ENCODE measurements at places on chromosomes 3 and 15.

GRCh38 chr3:194204042-194204987 is 68.4 kb downstream of the HES1 start:
- DNase-seq, result no peak

DNA sequence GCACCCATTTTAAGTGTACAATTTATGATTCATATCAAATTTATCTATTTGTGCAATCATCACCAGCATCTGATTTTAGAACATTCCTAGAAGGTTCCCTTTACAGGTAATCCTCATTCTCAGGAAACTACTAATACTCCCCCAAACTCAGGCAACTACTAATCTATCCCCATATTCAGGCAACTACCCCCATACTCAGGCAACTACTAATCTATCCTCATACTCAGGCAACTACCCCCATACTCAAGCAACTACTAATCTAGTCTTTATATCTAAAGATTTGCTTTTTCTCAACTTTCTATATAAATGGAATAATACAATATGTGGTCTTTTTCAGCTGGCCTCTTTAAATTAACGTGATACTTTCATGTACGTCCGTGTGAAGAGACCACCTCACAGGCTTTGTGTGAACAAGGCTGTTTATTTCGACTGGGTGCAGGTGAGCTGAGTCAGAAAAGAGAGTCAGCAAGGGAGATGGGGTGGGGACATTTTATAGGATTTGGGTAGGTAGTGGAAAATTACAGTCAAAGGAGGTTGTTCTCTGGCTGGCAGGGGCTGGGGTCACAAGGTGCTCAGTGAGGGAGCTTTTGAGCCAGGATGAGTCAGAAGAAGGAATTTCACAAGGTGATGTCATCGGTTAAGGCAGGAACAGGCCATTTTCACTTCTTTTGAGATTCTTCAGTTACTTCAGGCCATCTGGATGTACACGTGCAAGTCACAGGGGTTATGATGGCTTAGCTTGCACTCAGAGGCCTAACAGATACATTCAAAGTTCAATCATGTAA is 1444.5 kb upstream of the CADM2 start:
- no peak for DNase-seq

DNA sequence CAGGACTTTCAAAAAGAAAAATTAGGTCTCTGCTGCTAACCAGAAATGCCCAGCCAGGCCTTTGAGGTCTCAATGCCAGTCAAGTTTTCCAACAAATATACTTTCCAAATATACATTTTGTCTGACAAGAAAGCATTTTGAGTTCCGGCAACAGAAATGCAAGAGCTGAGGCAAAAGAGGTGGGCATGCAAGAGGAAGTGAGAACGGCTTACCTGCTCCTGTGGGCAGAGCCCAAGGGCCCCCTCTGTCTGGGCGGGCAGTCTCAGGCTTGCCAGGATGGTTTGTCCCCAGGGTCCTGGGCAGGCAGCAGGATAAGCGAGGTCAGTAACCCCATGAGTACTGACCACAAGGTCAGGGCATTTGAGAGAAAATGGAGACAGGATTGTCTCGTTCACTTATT is 136.1 kb upstream of the TOPAZ1 start:
- no peak for DNase-seq

GRCh38 chr15:70066004-70066403 is 31.7 kb downstream of the TLE3 start:
- DNase-seq, result no peak

GRCh38 chr3:126124148-126124868 is 40.4 kb upstream of the SLC41A3 start:
- no peak for DNase-seq

- no peak for DNase-seq
These were observed 80.8 kb downstream of the ANXA2 start for GRCh38 chr15:60316961-60317360.

- no peak for DNase-seq
These were observed 45.6 kb downstream of the CACNA2D3 start for GRCh38 chr3:54167999-54168398.

- no peak for DNase-seq
These were observed 125.6 kb downstream of the FRMD5 start for GRCh38 chr15:44069489-44069888.
